ENCODE measurements at places on chromosomes 16 and 17.

DNA sequence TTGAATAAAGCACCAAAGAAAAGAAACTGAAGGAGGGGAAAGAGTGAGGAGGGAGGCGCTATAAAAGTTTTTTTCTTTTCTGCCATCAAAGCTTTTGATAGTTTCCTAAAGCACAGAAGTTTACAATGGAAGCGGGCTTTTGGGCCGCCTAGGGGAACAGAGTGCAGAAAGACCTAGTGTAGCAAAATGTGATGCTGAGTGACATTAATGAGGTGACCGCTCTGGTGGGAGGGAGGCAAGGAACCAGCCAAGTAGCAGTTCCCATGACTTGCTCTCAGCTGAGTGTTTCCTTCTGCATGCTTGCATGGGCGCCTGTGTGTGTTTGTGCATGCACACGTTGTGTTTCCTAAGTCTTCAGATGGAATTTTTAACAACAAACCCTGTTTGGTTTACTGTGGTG, 15.5 kb downstream of the MSI2 start:
- no peak for DNase-seq

GRCh38 chr17:71926746-71927398, 193.9 kb upstream of the SOX9 start:
- DNase-seq, result no peak

GRCh38 chr17:56269556-56270389, 116.5 kb downstream of the ANKFN1 start:
- DNase-seq, result no peak

DNA sequence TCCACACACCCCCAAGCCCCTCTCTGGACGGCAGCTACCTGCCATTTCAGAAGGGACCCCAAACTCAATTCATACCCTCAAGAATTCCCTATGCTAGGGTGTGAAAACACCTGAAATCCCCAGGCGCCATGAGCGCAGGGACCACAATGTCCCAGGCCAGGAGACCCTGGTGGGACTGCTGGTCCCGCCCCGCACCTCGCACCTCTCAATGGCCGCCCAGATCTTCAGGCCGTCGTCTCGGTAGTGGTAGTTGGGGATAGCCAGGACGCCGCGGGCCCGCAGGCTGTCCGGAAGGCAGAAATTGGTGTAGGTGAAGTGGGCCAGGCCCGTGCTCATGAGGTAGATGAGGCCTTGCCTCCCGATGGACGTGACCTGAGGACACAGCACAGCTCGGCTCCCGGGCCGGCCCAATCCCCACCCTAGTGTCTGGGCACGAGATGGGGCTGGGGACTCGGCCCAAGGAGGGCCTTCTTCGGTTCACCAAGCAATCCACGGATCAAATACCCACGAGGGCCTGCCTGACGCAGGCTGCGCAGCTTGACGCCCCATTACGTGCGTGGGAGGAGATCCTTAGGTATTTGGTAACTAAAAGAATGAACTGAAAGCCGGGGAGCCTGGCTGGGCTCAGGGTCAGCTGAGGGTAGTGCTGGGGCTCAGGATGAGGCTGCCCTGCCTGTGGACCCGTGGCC, 9.2 kb downstream of the ALOXE3 start:
- no peak for DNase-seq

- DNase-seq, result no peak
Observed at GRCh38 chr17:9151091-9151490, 129.8 kb downstream of the NTN1 start.

DNA sequence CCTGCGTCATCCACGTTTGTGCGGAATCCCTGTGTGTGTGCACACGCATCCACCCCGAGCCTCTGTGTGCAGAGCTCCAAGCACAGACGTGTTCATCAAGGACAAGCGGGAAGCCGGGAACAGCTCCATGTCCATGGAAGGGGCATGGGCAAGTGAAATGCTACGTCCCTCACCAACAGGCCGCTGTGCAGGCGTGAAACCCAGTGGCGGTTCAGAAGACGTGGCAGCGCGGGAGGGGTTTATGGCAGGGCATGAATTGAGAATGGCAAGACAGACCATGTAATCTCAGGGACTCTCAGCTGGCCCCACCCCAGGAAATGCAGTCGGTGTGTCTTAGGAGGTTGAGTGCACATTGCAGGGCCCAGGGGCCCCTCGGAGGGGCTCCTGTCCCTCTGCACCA, 52.7 kb downstream of the TBC1D16 start:
- peak; percentile 39 for DNase-seq

GRCh38 chr16:13767215-13767614, 152.7 kb upstream of the ERCC4 start:
- no peak for DNase-seq

DNA sequence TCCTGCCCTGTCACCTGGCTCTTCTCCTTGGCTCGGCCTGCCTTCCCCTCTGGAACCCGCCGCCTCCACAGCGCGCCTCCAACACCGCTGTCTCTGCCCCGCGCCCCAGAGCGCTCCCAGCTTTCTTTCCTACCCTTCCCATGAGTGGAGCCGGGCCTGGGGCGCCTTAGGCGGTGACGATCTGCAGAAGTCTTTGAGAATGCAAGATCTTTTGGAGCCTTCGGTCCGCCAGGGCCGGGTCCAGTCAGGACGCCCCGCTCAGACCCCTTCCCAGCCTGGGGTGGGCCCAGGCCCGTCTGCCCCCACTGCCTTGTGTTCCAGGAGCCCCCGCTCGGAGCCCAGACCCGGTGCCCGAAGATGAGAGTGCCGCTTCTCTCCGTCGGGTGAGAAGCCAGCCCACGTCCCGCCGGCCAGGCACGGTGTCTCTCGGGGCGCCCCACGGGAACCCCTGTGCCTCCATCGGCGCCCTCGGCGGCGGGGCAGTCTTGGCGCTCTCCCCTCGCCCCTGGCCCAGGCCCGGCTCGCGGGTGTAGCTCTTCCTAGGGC, 40.0 kb downstream of the MRM1 start:
- DNase-seq, result no peak

- no peak for DNase-seq
Observed at GRCh38 chr17:21394265-21394664, 18.1 kb downstream of the KCNJ12 start.

- no peak for DNase-seq
Observed at GRCh38 chr16:23843143-23843542, 7.4 kb downstream of the PRKCB start.

GRCh38 chr16:180681-181564, 664 bp downstream of the HBQ1 start:
- peak; percentile 77 for DNase-seq

GRCh38 chr17:6241996-6242395, 171.8 kb downstream of the WSCD1 start:
- DNase-seq, result no peak

DNA sequence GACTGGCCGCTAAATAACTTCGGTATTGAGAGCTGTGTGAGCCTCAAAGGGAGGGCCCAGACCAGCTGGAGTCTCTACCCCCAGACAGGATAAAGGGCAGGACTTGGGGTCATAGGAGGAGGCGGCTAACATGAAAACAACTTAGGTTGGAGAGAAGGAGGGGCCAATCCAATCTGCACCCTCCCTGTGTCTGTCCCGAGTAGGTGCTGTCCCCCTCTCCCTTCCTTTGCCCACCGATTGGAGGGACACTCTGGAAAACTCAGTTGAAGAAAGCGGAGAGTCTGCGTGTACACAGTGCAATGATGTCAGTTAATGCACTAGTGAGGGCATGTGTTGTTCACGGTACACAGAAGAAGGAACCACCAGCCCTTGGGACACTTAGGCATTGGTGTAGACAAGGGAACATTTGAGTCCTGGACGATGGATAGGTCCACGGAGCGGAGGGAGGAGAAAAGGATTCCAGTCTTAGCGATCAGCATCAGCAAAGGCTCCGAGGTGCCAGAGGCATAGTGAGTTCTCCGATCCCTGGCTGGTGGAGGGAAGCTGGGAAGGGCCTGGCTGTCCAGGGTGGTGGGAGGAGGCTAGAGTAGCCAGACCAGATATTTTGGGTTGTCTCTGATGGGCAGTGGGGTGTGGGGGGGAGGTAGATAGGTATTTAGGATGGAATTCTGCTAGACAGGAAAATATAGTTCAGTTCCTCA, 761 bp downstream of the NOL3 start:
- no peak for DNase-seq

GRCh38 chr17:38898291-38898679, 27.1 kb upstream of the LASP1NB start:
- peak; percentile 65 for DNase-seq

DNA sequence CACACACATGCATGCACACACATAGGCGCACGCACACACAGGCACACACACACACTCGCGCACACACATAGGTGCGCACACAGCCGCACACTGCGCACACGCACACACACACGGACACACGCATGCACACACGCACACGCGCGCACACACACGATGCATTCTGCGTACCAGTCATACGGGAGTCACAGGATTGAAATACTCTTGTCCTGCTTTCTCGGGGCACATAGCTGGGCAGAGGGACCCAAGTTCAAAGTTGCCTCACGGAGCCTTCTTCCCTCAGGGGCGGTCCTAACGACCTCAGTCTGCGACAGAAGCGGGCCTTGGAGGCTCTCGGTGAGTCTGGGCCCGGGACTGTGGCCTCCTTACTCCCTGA, 56.0 kb downstream of the MRM1 start:
- no peak for DNase-seq

DNA sequence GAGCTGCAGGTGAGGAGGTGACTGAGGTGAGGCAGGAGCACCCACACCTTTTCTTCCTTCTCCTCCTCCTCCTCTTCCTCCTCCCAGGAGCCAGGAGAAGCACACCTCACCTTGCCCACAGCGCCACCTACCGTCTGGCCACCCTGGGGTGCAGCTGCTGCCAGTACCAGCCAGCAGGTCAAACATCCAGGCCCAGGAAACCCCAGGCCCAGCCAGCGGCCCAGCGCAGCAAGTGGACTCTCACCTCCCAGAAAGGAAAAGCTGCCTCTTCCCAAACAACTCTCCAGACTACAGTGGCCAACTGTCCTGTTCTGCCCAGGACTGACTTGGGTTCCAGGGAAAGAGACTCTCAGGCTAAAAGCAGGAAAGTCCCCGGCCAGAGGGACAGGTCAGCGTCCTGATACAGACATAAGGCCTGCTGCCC, 22.7 kb downstream of the PEMT start:
- DNase-seq, result peak; percentile 78

GRCh38 chr16:57843400-57843799, 41.1 kb upstream of the KIFC3 start:
- no peak for DNase-seq

GRCh38 chr17:29565643-29566472, 979 bp downstream of the ABHD15 start:
- DNase-seq, result peak; percentile 85

DNA sequence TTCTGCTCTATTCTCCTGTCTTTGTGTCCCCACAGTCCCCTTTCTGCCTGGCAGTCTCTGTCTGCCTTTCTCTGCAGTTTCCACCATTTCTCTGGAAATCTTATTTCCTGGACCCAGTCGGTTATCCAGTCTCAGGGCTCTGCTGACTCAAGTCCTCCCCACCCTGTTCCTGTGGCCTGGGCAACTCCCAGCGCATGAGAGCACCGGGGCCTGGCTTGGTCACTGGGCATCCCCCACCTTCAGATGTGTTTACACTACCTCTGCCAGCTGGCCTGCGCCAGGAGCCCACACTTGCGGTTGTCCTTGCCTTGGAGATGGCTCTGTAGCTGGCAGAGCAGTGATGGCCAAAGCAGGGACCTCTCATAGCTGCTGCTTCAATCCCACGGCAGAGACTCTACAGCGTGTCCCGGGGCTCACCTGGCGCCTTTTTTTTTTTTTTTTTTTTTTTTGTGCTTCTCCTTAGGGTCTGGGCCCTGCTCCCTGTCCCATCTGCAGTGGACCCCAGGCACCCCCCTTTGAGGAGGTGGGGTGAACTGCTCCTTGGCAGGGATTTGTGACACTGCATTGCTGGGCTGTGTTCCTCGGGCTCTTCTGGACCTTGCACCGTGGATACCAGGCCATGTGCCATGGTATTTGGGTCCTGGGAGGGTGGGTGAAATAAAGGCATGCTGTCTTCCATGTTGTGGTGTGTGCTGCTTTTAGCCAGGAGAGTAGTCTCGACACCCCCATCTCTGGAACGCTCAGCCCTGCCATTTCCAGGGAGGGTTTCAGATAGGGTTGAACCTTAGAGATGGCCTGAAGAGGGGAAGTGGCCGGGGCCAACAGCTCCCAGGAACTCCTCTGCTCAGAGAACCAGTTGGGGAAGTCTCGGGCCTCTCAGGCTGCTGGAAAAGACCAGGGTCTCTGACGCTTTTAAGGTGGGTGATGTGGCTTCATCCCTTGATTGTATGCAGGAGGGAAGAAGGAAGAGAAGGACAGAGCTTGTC, 17.5 kb downstream of the GUCY2D start:
- no peak for DNase-seq

DNA sequence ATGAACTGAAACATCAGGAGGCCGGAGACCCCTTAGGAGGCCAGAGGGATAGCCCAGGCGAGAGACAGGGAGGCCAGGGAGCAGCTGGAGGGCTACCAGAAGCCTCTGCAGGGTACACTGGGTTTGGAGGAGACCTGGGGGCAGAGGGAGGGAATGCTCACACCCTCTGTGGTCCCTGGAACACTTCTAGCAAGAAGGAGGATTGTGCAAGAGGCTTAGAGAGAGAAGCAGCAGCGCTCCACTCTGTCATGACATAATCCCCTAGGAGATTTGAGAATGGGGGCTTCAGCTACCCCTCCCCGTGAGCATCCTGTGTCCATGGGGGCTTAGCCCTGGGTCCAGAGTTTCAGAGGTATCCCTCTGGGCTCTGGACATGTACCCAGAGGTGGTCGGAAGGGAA, 15.8 kb downstream of the GPR142 start:
- peak; percentile 8 for DNase-seq
